ENCODE measurements at places on chromosomes 4 and X.

- DNase-seq = no peak
Observed at GRCh38 chr4:113106108-113106507, 56.7 kb downstream of the ANK2 start.

GRCh38 chrX:7083021-7083420 is 64.5 kb upstream of the STS start:
- no peak for DNase-seq

GRCh38 chr4:133273401-133273800 is 124.3 kb downstream of the PCDH10 start:
- DNase-seq = no peak

DNA sequence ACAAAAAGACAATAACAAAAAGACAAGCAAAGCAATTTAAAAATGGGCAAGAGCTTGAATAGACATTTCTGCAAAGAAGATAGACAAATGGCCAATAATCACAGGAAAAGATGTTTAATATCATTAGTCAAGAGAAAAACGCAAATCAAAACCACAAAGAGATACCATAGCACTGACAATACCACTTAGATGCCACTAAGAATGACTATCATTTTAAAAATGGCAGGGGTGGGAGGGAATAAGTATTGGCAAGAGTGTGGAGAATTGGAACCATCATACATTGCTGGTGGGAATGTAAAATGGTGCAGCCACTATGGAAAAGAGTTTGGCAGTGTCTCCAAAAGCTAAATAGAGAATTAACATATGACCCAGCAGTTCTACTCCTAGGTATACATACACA is 15.1 kb upstream of the EXOC1 start:
- no peak for DNase-seq

GRCh38 chr4:147129687-147130086 is 184.0 kb upstream of the TTC29 start:
- DNase-seq = no peak

- no peak for DNase-seq
Observed at GRCh38 chr4:140019619-140020347, 134.2 kb downstream of the MAML3 start.

- no peak for DNase-seq
Observed at GRCh38 chrX:104359124-104359523, 104.4 kb upstream of the ESX1 start.

- DNase-seq = no peak
Observed at GRCh38 chr4:7419961-7420660, 14.6 kb downstream of the PSAPL1 start.

DNA sequence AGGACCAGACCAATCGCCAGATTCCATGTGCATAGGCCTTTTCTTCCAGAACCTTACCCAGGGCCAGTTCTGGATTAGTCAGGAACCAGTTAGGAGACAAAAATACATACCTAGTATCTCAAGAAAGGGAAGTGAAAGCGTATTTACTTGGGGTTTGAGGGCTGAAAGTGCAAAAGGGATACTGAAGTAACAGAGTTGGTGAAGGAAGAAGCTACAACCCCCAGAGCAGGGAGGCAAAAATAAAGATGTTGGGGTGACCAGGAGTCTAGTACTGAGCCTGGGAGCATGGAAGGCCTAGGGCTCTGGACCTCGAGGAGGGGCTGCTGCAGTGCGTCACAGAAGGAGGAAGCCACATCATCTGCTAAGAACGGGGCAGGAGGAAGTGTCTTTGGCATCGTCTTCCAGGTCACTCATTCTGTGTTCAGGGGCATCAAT is 38.3 kb downstream of the TKTL1 start:
- no peak for DNase-seq

DNA sequence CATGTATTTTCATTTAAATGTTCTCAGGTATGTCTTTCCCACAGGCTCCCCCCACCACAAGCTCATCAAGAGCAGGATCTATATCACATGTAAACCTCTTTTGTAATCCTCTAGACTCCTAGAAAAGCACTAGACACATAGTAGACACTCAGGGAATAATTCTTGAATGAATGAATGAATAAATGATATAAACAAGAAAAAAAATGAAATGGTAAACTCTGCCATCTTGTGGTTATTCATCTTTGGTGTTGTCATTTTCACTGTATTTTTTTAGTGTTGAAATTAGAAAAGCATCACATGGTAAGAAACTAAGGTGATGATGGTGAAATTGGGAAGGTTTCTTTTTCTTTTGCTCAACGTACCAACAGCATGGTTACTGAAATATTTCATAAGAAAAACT is 34.2 kb upstream of the C1GALT1C1 start:
- DNase-seq = no peak

- no peak for DNase-seq
Observed at GRCh38 chr4:124199185-124199584, 513.3 kb downstream of the ANKRD50 start.

- DNase-seq = no peak
Observed at GRCh38 chr4:160810941-160811340, 1352.9 kb downstream of the FSTL5 start.

- no peak for DNase-seq
Observed at GRCh38 chr4:148071009-148071408, 339.1 kb downstream of the ARHGAP10 start.

GRCh38 chr4:103915224-103915869 is 195.6 kb upstream of the TACR3 start:
- DNase-seq = no peak

- DNase-seq = no peak
Observed at GRCh38 chr4:48651914-48652313, 128.2 kb downstream of the FRYL start.

- no peak for DNase-seq
Observed at GRCh38 chrX:9781941-9782340, 4.3 kb upstream of the SHROOM2 start.

- DNase-seq = no peak
Observed at GRCh38 chr4:44351069-44351468, 97.5 kb downstream of the KCTD8 start.

DNA sequence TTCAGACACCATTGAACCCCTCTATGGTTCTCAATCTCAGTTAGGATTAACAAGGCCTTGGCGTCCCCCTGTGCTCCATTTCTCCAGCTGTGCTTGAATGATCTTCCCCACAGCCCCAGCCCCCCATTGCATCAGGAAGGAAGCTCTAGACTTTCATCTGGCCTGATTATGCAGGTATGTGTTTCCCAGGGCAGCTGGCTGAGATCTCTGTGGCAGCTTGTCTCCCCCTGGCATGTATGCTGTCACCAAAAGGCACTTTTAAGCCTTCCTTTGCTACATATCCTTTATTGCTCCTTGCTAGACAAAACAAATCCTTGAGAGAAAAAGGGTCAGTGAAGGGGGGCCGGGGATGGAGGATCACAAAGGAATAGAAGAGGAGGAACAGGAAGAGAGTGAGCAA is 1056.0 kb upstream of the SLIT2 start:
- no peak for DNase-seq

DNA sequence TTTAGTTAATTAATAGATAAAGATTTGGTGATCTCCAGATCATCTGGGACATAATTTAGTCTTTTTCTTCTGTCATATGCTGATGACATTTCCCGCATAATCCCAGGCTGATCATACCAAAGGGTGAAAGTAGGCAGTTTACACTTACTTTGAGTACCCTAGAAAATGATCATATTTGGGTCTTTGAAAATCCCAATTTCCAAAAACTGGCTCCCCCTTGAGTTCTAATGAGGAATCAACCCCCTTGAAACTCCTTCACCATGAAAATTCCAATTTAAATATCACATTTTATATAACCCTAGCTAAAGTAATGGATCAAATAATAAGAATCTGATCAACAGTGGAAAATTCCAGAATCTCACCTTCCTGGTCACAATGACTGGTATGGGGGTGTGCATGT is 223.4 kb downstream of the NAF1 start:
- DNase-seq = no peak

- DNase-seq = no peak
Observed at GRCh38 chrX:24168807-24169206, 19.3 kb downstream of the ZFX start.

All from stimulated activated CD4-positive, alpha-beta T cell treated with anti-CD3 and anti-CD28 coated beads, Interleukin-4, amount 100 ng/mL, for 1 hour (primary cell).